Right renal pelvis (tissue), 4 donors: ENCODE measurements at places on chromosomes 6 and 20. TPM values are rescaled to one million over a fixed set of nuclear protein-coding genes. Genes with fewer than 3 reads are reported as not detected.

Gene PAX1
- not detected for polyA plus RNA-seq

GRCh38 chr20:35319871-35320197, 27.6 kb upstream of the FAM83C start:
- no peak for DNase-seq

DNA sequence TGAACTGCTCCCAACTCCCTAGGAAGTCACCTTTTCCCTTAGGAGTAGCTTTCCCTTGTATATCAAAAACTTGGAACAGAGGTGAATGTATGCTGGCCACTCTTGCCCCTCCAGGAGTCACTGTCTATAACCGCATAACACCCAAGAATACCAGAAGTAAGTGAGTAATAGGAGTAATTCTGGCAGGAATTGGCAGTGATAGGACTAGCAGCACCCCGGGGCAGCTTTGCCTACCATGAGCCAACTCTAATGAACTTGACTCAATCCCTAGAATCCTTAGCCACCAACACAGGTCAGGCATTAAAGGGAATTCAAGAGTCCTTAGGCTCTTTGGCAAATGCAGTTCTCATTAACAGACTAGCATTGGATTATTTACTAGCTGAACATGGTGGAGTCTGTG, 28.8 kb upstream of the CD164 start:
- no peak for DNase-seq

DNA sequence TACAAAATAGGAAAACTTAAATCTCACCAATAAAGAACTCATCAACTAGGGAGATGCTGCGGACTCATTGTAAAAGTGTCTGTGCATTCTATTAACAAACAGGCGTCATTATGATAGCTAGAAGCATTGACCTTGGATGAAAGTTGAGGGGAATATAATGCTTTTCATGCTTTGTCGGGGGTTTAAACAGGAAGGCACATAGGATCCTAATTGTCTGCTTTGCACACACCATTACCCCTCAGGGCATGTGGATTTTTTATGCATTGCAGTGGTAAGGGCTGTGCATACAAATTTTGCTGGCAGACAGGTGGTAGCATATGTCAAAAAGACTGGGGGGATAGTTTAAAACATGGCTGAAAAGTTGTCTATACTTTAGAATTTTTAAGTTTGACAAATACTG, 447.9 kb upstream of the PLCB4 start:
- DNase-seq, result no peak

Gene LY86
- 2.0 TPM for polyA plus RNA-seq

GRCh38 chr6:107179004-107179403, 63.7 kb upstream of the BEND3 start:
- DNase-seq, result no peak

- peak; percentile 69 for DNase-seq
Observed at GRCh38 chr6:6696867-6697531, 108.5 kb downstream of the LY86 start.

GRCh38 chr20:18284805-18285533, 3.4 kb upstream of the ZNF133 start:
- DNase-seq, result no peak

- no peak for DNase-seq
Observed at GRCh38 chr20:54090230-54091119, 20.1 kb upstream of the BCAS1 start.

Gene TRIM31
- polyA plus RNA-seq, result not detected

DNA sequence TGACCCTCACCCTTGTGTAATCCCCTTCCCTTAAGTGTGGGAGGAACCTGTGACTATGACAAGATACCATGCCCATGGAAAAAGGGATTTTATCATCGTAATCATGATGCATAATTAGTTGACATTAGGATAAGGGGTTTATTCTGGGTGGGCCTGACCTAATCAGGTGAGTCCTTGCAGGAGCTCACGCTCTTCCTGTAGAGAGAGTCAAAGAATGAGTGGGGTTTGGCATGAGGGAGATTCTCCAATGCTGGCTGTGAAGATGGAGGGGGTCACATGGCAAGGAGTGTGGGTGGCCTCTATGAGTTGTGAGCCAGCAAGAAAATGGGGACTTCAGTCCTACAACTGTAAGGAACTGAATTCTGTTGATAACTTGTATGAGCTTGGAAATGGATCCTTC, 342.0 kb upstream of the TSHZ2 start:
- DNase-seq, result no peak

Gene TTLL9
- polyA plus RNA-seq, result 3.2 TPM

Gene ZC2HC1B
- polyA plus RNA-seq, result not detected

DNA sequence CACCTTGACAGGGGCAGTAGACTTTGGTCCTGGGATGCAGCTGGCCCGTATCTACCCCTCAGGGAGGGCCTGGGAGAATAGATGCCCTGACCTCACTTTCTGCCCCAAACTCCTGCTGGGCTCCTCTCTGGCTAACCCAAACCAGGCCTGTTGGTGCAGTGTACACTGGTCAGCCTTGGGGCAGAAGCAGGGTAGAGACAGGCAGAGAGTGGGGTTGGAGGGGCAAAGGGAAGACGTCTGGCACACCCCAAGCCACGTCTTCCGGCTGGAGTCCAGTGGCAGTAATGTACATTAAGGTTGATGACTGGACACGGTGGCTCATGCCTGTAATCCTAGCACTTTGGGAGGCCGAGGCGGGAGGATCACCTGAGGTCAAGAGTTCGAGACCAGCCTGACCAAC, 9.3 kb downstream of the DDR1 start:
- no peak for DNase-seq

GRCh38 chr6:38467566-38467965, 172.2 kb downstream of the BTBD9 start:
- DNase-seq, result no peak

DNA sequence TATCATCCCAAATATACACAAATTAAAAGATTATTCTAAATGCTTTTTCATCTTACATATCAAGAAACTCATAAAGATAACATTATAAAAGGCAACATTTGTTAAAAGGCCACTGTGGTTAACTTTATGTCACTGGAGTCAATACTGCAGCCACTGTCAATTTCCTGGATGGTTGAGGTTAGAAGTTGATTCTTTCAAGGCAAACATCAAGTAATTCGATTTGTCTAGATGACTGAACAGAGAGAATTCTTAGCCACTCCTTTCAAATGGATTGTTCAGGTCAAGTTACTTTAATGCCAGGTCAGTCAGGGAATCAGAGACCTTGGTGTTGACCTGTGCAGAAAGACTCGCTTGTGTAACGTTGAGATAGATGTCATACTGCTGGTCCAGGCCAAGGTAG, 44.4 kb upstream of the SIM1 start:
- no peak for DNase-seq

Gene ENPP3
- 13.7 TPM for polyA plus RNA-seq

- DNase-seq, result no peak
Observed at GRCh38 chr6:81241126-81242041, 511.1 kb downstream of the TENT5A start.

GRCh38 chr6:2471472-2471871, 226.1 kb upstream of the GMDS start:
- no peak for DNase-seq

GRCh38 chr20:4012589-4012988, 2.8 kb downstream of the RNF24 start:
- no peak for DNase-seq

Gene FNDC11
- 0.90 TPM for polyA plus RNA-seq

- no peak for DNase-seq
Observed at GRCh38 chr20:10622657-10623418, 51.0 kb downstream of the JAG1 start.

Gene BMP6
- 8.7 TPM for polyA plus RNA-seq

- DNase-seq, result peak; percentile 70
Observed at GRCh38 chr6:71248306-71248765, 40.3 kb upstream of the OGFRL1 start.

Gene MLN
- 2.6 TPM for polyA plus RNA-seq

DNA sequence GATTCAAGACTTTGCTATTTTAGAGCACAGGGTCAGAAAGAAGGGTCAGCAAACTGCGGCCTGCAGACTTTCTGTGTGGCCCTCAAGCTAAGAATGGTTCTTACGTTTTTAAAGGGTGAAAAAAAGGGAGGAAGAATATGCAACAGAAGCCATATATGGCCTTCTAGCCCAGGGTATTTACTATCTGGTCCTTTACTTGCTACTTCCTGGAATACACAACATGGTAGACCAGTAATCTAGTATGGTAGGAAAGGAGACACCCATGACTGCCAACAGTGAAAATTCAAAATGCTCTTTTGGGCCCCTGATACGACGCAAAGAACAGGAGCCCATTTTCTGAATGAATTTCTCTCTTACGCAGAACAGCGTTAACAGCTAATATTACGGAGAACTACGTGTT, 60.4 kb upstream of the EMILIN3 start:
- DNase-seq, result no peak

GRCh38 chr6:166330612-166331011, 11.7 kb downstream of the SFT2D1 start:
- no peak for DNase-seq

DNA sequence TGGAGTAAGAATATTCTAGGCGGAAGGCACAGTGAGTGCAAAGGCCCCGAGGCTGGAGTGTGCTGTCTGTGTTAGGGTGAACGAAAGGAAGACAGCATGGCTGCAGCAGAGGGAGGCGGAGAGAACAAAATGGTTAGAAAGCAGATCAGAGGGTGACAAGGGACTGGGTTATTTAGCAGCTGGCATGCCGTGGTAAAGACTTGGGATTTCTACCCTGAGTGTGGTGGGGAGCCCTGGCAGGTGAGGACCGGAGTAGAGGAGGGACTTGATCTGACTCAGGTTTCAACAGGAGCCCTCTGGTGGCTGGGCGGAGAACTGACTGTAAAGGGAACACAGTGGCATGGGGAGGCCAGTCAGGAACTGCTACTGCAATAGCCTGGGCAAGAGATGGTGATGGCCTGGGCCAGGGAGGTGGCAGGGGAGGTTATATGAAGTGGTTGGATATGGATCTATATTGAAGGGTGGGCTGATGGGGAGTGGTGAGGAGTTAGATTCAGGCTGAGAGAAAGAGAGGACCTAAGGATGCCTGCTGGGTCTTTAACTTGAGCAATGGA, 38.0 kb downstream of the PIM1 start:
- no peak for DNase-seq

Gene TRIM10
- 0.47 TPM for polyA plus RNA-seq

GRCh38 chr20:52448513-52449232, 257.1 kb upstream of the ZFP64 start:
- no peak for DNase-seq

Gene PLN
- polyA plus RNA-seq, result 6.8 TPM

Gene ECT2L
- 0.19 TPM for polyA plus RNA-seq

GRCh38 chr6:40894962-40895799, 143.8 kb downstream of the UNC5CL start:
- no peak for DNase-seq

Gene TXLNB
- 2.2 TPM for polyA plus RNA-seq

GRCh38 chr6:50826803-50827202, 8.1 kb downstream of the TFAP2B start:
- DNase-seq, result no peak

GRCh38 chr6:132797951-132798868, at the start of gene SLC18B1:
TSS of gene SLC18B1 (minus strand) at chr6:132798637. CDS start at chr6:132798456, 181 bp downstream.
- DNase-seq, result no peak

Gene EDN3
- polyA plus RNA-seq, result 6.6 TPM

DNA sequence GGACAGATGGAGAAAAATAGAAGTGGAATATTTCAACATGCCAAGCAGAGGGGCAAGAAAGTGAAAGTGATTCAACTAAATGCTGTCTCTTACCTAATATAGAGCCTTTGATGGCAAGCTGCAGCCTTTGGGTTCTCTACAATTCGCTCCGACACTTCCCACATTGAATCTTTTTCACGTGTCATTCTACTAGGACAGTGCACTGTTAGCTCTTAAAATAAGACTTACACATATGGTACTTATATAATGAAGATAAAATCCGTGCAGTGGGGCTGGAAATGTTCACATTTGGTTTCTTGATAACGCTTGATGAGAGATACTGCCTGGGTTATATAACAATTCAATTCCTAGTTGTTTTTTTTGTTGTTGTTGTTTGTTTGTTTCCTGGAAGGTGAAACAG, 502.4 kb downstream of the LMBRD1 start:
- no peak for DNase-seq

Gene TMEM74B
- polyA plus RNA-seq, result 4.0 TPM

- no peak for DNase-seq
Observed at GRCh38 chr20:59365611-59366285, 65.3 kb downstream of the EDN3 start.

- DNase-seq, result no peak
Observed at GRCh38 chr20:23165307-23165750, 79.2 kb upstream of the CD93 start.

Gene ERGIC3
- polyA plus RNA-seq, result 325 TPM

GRCh38 chr6:38434051-38434450, 205.7 kb downstream of the BTBD9 start:
- DNase-seq, result no peak

- DNase-seq, result no peak
Observed at GRCh38 chr6:127893541-127893940, 7.3 kb downstream of the THEMIS start.

DNA sequence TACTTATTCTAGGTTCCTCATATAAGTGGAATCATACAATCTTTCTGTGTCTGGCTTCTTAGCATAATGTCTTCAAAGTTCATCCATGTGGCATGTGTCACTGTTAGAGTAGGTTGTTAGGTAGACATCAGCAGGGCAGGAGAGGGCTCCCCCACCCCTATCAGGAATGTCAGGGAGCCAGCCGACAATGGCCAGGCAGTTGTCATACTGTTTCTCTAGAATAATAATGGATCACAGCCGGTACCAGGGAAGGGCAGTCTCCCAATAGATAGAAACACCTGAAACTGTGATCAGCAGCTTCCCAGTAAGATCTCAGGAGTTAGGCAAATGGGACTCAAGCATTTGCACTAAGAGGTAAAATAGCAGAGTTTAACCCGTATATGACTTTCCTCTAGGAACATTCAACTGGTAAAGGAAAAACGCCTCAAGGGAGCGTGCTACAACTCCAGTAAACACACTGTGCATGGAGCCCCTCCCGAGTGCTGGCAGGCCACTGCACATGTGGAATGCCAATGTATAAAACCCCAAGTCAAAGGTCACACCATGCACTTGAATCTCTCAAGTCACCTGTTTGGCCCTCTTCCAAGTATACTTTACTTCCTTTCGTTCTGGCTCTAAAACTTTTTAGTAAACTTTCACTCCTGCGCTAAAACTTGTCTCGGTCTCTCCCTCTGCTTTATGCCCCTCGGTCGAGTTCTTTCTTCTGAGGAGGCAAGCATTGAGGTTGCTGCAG, 29.8 kb upstream of the SIRT5 start:
- DNase-seq, result no peak

GRCh38 chr20:46739431-46740213, 30.2 kb downstream of the SLC2A10 start:
- DNase-seq, result no peak

GRCh38 chr20:32941155-32941885, 62.9 kb downstream of the SUN5 start:
- DNase-seq, result no peak

Gene ISM1
- 3.8 TPM for polyA plus RNA-seq

DNA sequence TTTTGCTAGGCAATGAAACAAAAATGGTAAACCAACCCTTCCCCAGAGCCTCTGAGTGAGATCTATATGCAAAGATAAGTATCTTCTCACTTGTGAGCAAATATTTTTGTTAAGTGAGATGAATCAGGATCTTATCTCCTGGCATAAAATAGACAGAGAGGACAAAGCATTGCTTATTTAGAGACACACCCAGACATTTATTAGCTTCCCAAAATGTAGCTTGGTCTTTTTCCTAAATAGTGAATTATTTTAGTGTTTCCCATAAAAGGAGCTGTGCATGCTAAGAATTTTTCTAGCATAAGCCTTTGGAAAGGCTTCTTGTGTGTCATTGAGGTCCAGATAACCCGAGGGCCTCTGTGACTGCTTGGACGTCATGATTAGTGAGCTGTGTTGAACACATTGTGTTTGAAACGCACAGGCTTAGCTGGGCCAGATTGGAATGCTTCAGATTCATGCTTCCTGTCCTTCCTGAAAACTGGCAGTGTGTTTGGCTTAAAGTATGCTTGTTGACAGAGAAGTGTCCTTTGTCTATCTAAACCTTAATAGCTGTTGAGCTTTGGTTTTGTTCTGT, 16.5 kb downstream of the MTHFD1L start:
- no peak for DNase-seq
